ENCODE measurements at places on chromosomes 4 and X.

GRCh38 chr4:111676533-111676932 lies 468.7 kb upstream of the FAM241A start:
- no peak for DNase-seq

GRCh38 chr4:159016593-159017024 lies 86.3 kb upstream of the RAPGEF2 start:
- no peak for DNase-seq

DNA sequence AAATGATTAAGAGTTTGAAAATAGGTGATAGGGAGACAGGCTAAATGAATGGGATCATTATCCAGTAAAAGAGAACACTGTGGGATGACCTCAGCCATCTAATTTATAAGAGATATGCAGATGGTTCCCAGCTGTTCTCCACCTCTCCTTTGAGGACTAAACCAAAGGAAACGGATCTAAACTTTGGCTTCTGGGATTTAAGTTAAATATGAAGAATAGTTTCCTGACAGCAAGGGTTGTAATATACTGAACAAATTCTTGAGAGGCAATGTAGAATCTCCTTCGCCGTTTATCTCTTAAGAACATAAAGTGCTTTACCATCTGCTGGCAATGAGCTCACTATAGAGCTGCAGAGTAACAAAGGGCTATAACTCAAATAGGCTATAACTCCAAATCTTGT lies 35.4 kb upstream of the HPGDS start:
- no peak for DNase-seq

- no peak for DNase-seq
These were observed 929.1 kb downstream of the RAB28 start for GRCh38 chr4:12555011-12555410.

DNA sequence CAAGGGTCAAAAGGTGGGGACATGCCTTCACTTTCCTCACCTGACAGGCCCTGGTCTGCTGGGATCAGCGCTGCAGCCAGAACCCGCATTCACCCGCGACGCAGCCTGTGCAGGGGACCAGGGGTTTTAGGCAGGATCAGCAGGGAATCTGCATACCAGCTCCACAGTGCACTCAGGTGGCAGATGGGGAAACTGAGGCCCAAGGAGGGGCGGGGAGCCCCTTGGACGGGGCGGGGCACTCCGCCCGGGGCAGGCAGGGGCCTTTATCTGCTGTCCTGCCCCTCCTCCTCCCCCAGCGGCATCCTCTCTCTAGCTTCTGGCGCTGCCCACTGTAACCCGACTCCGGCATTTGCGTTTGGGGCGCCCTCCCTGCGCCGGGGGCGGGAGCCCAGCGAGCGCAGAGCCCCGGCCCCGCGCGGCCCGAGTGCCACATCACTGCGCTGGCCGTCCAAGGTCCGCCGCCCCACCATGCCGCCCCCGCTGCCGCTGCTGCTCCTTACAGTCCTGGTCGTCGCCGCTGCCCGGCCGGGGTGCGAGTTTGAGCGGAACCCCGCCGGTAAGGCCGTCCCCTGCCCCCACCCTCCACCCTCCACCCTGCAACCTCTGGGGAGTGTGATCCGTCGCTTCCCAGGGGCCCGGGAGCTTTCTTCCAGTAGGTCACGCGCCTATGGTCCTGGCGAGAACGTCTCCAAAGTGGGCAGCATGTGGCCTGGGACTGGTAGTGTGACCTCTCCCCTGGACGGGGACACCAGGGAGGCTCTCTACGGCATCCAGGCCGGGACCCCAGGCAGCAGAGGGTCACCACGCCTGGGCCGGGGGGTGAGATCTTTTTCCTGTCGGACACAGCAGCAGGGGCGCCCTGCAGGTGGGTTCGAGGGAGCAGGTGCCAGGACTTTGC lies at the start of gene CPZ:
Gene CPZ (plus strand): TSS at position 400 of the 898 bp plus-strand sequence. CDS start 69 bp downstream, at position 469.
- DNase-seq: no peak

- DNase-seq: no peak
These were observed 88.4 kb downstream of the LCORL start for GRCh38 chr4:17933126-17933525.
